AG09319 (cell line): ENCODE measurements at places on chromosomes 3 and 15.

GRCh38 chr3:139732729-139733128, 55.0 kb upstream of the NMNAT3 start:
- no peak for DNase-seq

GRCh38 chr3:58900386-58900785, 149.4 kb downstream of the CFAP20DC start:
- DNase-seq = no peak

DNA sequence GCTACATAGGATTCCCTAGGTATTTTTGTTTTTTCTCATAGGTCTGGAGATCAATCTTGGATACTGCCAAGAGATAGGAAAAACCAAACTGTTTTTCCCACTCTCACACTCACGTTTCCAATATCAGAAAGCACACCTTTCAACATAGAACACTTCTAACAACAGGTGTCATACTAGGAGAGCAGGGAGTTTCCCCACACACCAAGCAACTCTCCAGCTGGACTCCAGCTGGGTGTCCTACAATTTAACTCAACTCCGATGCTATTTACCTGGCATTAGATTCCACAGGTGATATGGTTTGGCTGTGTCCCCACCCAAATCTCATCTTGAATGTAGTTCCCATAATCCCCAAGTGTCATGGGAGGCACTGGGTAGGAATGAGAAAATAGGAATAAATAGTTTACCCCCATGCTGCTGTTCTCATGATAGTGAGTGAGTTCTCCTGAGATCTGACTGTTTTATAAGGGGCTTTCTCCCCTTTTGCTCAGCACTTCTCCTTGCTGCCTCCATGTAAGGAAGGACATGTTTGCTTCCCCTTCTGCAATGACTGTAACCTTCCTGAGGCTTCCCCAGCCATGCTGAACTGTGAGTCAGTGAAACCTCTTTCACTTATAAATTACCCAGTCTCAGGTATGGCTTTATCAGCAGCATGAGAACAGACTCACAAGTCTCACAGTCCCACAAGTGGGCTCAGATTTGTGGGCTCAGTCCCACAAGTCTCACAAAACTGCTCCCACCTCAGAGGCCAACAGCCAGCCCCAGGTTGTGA, 354.5 kb upstream of the THBS1 start:
- DNase-seq = no peak

- no peak for DNase-seq
These were observed 17.6 kb upstream of the CCDC174 start for GRCh38 chr3:14633819-14634424.

- DNase-seq = no peak
These were observed 57.7 kb downstream of the SUMF1 start for GRCh38 chr3:4409415-4409814.

- no peak for DNase-seq
These were observed 12.6 kb downstream of the GTF2A2 start for GRCh38 chr15:59644756-59645155.

DNA sequence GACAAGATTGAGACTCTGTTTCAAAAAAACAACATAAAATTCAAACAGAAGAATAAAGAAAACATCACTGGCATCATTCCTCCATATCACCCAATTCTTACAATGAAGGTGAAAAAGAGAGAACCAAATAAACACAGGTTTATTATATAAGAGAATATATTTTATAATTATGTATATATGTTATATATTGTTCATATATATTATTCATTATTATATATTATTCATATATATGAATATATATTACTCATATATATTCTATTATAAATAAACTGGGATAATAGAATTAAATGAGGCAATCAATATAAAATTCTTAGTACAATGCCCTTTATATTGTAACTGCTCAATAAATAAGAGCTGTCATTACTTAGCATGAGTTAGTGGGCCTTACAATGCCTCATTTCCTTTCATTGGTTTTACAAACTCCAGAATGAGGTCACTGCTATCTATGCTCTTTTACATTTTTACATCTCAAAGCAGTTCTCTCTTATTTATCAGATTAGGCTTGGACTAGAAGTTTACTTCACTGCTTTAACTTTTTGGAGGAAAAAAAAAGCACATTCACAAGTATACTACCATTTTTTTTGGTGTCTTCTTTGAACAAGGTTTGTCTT, 135.5 kb upstream of the TTC14 start:
- no peak for DNase-seq

DNA sequence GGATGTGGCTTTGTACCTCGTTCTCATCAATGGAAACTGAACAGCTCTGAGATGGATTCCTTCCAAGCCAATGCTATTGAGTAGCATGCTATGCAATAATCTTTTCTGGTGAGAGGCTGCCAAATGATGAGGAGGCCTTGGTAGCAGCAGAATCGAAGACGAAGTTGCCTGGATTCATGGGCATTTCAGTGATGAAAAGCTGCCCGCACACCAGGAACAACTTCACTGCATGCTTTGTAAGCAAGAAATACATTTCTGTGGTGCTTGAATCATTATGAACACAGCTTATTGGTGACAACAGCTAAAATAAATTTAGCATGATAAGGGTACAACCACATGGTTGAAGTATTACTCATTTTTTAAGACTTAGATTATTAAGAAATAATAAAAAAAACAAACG, 246.8 kb upstream of the ROBO1 start:
- no peak for DNase-seq

GRCh38 chr15:67321352-67321751, 66.8 kb downstream of the IQCH start:
- DNase-seq = no peak

DNA sequence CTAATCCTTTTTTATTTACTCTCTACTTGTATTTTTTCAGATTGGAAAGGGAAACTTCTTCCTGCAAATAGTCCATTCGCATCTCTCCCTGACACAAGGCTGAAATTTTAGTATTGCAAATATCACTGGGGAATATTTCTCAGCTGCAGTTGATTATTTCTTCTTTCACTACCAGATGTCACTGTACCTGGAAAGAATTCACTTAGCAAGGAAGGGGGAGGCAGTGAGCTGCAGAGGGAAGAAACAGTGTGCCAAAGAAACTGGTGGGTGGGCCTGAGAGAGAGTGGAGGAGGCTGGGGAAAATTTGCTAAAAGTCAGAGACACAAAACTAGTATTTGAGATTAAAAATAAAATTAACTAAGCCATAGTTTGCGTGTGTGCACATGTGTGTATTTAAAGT, 142.3 kb upstream of the STT3B start:
- no peak for DNase-seq

- no peak for DNase-seq
These were observed 2.1 kb downstream of the XCR1 start for GRCh38 chr3:46025139-46025538.

DNA sequence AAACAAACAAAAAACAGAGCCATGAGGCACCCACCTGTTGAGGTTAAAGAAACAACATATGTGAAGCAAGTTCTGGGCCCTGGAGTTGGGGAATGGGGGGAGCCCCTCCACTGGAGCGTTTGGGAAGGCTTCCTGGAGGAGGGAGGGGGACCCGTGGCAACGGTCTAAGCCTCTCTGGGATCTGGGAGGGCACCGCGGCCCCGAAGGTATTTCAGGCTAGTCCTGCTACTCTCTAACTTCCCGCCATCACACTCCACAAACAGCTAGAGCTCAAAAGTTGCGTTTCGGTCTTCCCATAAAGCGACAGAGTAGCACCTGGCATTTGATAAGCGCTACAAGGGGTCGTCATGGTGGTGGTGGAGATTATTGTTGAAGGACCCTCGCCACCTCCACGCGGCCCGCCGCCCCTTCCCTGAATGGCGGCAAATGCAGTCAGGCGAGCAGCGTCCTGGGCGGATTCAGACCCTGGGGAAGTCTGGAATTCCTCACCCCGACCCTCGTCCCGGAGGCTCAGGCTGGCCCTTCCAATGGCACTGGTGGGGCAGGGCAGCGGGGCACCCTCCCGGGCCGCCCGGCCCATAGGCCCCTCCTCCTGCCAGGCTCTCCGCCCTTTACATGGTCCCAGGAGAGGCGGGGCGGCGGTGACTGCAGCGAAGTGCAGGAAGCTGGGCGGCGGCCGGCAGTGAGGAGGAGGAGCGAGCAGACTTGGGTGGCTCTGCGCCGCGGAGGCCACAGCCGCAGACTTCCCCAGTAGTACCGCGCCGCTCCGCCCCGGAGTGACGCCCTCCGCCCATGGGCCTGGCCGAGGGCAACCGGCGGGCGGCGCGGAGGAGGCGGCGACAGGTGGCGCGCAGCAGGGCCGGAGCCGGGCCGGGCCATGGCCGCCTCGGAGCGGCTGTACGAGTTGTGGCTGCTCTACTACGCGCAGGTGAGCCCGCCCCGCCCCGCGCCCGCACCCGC, at the start of gene NBEAL2:
Gene NBEAL2, plus strand, starts transcription at position 682 of the 960 bp plus-strand sequence. Its CDS starts 196 bp downstream, at position 878.
- peak; percentile 76 for DNase-seq

DNA sequence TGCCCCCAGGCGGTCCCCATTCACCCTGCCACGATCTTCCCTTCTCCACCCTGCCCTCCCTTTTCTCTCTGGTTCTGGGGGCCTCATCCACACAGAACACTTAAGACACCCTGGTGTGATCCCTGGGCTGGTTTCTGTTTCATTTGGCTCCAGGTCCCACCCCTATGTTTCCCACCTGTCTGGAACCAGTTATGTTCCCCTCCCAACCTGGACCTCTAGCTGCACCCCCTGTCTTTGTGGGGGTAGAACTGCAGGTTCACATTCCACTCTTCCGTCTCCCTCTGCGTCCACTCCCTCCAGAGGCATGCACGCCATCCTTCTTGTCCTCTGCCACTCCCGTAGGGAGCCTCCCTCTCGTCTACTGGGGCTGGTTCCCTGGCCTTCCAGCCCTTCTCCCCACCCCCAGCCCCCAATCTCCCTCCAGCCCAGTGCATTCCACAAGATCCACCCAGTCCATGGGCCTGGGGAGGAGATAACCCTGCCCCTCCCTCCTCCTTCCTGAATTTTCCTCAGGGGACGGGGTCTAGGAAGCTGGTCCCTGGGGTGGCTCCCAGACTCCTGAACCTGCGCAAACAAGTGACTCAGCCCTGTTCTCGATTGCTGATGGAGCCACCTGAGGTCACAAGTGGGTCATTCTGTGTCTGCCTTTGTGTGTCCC, 73.8 kb downstream of the ABTB1 start:
- no peak for DNase-seq

- no peak for DNase-seq
These were observed 50.9 kb upstream of the ATP2B2 start for GRCh38 chr3:10556312-10556711.

- DNase-seq = no peak
These were observed 174.3 kb upstream of the BCL6 start for GRCh38 chr3:187919544-187919943.

GRCh38 chr3:190697901-190698300, 164.6 kb downstream of the GMNC start:
- peak; percentile 48 for DNase-seq

DNA sequence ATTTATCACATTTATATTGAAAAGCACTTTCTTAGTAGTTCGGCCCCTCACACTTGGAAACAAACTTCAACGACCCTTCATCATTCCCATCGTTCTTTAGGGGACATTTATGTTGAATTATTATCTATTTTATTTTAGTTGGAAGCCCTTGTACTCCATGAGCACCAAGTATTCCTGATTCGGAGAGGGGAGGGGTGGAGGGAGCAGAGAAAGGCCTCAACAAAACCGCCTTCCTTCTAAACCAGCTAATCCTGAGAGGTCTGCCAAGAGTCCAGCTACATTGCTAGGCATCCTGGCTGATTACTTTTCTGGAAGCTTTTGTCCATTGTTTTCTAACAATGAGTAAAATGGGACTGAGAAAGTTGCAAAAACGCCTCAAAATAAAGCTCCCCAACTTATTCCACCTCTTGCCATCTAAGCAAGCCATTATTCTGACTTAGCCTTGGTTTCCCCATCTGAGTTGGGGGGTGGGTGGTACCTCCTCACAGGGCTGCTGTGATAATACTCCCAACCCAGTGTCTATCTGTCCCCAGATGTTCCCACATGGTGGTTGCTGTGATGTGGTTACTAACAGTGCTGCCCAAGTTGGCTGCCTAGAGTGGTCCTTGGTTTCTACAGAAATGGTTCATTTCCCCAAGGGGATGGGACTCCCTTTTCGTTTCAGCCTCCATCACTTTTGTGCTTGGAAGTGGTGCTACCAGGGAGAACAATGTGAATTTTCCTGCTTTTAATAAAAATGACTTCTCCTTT, 1.2 kb upstream of the TMEM158 start:
- no peak for DNase-seq

- DNase-seq = no peak
These were observed 116.7 kb upstream of the LINGO1 start for GRCh38 chr15:77749236-77749997.

DNA sequence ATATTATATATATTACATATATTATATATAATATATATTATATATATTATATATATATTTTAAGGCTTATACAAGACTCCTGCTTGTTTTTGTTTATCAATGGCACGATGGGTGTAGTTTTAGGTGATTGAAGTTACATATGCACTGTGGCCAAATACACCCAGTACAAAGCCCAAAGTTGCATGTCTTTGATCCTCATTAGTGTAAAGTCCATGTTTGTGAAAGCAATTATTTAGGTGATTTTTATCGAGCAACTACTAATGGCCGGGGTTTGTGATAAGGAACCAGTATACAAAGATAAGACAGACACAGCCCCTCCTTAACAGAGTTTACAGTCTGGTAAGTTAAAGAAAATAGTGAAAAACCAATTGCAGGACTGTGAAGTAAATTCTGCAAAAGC, 154.3 kb downstream of the CHDH start:
- DNase-seq = no peak

GRCh38 chr15:75902129-75902557, 1.5 kb upstream of the FBXO22 start:
- no peak for DNase-seq

GRCh38 chr3:23094890-23095462, 108.2 kb upstream of the UBE2E2 start:
- DNase-seq = no peak

GRCh38 chr15:98799461-98800390, 151.4 kb downstream of the IGF1R start:
- DNase-seq = no peak

DNA sequence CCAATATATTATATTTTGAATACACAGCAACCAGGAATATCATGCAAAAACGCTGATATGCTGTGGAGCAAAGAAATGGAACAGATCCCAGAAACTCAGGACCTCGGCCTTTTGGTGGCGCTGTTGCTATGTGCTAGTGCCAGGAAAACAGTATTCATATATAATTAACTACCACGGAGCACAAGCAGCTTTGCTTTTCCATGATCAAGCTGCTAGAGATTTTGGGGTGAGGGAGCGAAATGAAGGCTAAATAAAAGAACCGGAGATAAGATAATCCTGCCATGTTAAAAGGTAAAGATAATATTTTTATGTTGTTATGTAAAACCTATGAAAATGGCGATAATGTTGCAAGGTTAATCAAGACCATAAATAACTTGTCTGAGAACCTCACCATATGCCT, 157.7 kb upstream of the FAM3D start:
- no peak for DNase-seq

DNA sequence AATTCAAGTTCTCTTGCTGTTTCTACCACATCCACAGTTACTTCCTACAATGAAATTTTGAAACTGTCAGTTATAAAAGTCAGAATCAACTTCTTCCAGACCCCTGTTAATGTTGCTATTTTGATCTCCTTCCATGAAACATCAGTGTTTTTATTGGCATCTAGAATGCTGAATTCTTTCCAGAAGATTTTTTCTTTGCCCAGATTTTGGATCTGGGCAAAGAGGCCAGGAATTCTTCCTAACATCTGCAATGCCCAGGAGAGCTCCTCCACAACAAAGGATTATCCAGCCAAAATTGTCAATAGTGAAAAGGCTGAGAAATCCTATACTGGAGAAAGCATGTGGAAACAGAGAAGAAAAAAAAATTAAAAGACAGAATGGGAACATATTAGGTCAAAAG, 75.5 kb downstream of the SERPINI1 start:
- DNase-seq = no peak

GRCh38 chr3:195863121-195864061, 45.0 kb downstream of the TNK2 start:
- DNase-seq = peak; percentile 72
